ENCODE measurements at places on chromosomes 4 and X.

- no peak for DNase-seq
Observed at GRCh38 chr4:95729596-95729995, 110.3 kb upstream of the PDHA2 start.

DNA sequence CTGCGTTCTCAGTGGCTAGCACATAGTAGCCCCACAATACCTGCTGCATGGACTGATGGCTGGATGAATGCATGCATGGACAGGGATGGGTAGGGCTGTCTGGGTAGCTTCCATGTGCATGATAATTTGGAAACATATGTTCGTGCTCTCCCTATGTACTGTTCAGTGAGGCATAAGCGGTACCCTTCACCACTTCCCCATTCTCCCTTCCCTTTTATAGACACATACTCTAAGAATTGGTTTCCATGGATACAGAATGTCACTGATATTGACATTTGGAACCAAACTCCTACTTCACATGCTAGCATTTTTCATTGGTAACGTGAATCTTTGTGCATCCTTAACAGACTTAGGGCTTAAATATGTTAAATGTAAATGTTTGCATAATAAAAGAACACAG, 20.4 kb downstream of the USP46 start:
- DNase-seq: no peak

DNA sequence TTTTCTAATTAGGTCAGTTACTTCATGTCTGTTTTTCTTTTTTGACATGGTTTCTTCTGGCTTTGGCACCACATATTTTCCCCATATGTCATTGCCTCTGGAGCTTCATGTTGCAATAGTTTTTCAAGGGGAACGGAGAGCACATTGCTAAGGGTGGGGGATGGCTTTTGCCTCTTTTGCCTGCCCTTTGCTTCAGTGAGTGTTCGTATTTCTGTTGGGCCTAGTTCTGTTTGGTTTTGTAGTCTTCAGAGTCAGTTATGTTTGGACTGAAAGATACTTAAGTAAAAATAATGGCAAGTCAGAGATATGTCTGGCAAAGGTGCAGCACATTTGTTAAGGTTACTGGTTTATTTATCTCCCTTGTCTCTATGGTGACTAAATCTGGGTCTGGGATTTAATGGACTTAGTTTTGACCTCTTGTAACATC, 29.1 kb downstream of the FHL1 start:
- no peak for DNase-seq

DNA sequence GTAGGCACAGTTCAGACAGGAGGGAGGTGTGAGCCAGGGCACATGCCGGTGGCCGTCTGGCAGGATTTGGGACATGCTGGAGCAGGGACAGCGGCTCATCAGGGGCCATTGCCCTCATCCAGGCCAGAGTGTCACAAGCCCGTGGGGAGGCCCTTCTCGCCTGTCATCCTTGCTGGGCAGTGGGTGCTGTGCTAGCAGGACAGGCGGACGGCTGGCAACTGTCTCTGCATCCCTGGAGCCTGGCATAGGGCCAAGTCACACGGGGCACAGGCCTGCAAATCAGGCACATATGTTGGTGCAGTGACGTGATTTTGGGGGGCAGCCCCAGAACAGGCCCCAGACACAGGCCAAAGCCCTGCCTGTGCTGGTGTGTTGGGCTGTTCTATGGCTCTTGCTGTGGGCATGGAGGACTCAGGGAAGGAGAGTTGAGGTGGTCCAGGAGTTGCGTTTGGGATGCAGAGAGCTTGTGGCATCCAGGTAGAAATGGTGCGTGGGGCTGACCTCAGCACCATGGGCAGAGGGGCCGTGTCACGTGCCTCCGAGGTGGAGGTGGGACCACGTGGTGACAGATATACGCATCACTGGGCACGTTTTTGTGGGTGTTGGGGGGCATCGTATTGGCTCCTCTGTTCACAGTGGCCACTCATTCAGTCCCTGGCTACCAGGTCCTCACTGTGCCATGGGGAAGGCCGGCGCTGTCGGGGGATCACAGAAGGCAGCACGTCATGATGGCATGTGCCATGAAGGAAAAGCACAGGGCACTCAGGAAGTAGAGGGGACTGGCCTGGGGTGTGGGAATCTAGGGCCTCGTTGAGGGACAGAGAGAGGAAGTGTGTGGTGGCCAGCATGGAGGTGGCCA, 14.6 kb upstream of the MSANTD1 start:
- no peak for DNase-seq

DNA sequence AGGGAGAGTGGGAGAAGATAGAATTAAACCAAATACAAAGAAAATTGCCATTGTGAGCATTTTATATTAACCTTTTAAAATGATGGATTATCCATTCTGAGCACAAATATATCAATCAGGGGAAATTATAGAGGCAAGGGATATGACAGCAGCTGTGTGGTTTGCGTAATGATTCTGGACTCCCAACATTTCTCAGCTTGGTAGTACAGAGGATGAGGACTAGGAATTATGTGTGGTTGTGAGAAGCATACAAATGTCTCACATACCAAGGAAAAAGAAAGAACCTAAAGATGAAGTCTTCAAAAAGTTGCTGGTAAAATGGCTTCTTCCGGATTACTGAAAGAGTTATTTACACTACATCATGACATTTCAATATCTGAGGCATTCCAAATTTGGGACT, 674.6 kb upstream of the NR3C2 start:
- no peak for DNase-seq

- DNase-seq: no peak
Observed at GRCh38 chr4:9996319-9997110, 24.8 kb downstream of the SLC2A9 start.

DNA sequence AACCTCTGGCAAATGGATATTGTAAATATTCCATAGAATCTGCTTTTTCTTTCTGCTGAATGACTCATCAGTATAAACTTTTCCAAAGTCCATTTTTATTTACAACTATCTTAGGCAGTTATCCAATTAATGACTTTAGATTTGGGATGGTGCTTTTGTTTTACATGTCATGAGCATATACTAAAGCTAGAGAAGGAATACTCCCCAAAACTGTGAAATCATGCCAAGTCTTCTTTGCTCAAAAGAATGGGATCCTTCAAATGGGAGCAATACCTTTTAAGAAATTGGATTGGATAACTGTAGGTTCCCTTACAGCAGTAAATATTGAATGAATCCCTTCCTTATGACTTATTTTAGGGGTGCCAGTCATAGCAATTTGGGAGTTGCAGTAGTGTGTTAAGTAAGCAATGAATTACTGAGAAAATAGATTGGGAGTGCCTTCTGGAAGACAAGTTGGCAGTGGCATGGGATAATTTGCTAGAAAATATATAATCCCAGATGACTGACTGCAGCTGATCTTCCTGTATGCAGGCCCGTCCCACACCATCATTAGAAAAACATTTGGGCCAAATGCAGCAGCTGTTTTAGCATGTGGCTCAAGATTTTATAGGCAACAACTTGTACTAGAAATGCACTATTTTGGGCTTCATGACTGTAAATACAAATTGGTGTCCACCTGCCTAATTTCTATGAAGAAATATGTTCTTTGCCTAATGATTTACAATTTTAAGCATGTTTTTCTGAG, 2.8 kb downstream of the TMPRSS11D start:
- DNase-seq: no peak

DNA sequence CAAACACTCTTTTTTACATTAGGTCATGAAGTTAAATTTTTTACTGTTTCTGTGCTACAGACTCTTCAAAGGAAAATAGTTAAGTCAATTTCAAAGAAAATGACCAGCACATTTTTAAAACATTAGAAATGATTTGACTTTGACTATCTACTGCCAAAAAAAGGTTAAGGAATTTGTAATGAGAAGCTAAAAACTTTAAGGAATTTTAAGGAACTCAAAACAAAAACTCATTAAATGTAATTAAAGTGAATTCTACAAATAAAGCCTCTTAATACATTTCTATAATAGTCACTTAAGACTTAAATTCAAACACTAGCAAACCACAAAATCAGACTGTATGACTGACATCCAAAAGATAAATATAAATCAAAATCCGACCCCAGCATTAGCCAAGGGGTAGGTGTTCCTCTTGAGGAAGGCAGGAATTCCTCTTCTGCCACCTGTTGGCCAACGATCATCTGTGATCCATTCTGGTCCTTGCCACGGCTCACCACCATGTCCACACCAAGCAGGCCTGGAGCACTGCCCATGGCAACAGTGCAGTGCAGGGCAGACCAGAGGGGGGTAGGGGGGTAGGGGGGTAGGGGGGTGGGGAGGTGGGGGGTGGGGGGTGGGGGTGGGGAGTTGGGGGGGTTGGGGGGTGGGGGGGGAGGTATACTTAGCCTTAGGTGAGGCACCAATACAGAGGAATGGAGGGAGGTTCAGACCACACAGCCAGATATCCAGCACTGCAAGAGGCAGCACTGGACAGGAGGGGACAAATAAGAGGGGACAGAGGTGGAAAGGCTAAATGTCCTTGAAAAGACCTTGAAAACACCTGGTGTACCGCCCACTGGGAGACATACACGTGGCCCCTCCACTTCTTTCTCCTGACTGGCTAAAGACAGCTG, 287.4 kb downstream of the CHIC1 start:
- no peak for DNase-seq

DNA sequence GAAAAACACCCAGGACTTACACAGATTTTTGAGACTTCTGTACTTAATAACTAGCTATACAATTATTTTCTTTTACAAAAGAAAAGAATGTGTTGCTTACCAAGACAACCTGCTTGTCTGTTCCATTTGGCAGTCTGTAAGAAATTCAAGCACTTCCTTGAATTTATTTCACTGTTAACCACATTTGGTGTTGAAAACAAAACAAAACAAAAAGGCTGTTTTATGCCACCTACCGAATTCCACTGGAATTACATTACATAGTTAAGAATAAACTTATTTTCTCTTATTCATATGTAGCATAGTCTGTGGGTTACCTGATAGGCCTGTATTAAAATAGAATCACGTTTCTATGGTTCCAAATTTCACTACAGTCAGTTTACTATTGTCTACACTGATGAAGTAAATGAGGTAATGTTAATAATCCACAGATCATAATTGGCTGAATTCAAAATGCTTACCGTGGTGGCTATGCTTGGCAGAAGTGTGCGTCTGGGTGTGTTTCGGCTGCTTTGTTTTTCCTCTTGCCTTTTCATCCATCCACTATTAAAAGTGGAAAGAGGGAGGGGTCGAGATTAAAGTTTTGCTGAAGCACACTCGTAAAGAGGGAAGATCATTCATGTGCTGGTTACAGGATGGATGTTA, at the start of gene TLR1:
Gene TLR1, minus strand, starts transcription at position 138 of the 642 bp plus-strand sequence. CDS start 5,960 bp downstream, outside the sequence.
- peak; percentile 78 for DNase-seq

GRCh38 chr4:156335721-156336120, 382.1 kb upstream of the CTSO start:
- no peak for DNase-seq

DNA sequence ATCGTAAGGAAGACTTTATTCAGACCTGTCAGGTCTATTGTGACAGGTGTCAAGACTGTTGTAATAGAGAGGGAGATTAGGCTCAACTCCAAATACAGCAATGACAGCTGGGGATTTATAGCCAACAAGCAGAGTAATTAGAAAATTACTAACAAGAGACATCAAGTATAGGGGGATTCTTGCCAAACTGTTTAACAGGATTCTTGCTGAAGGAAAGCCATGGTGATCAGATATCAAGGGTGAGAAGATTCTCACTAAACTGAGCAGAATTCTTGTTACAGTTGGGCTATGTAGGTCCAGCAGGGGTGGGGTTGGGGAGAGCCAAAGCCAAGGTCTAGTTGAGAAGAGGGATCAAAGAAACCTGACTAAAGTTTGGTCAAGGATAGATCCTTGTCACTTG, 461.0 kb upstream of the GALNT7 start:
- no peak for DNase-seq

- DNase-seq: no peak
Observed at GRCh38 chr4:168868802-168869201, 141.3 kb downstream of the CBR4 start.

DNA sequence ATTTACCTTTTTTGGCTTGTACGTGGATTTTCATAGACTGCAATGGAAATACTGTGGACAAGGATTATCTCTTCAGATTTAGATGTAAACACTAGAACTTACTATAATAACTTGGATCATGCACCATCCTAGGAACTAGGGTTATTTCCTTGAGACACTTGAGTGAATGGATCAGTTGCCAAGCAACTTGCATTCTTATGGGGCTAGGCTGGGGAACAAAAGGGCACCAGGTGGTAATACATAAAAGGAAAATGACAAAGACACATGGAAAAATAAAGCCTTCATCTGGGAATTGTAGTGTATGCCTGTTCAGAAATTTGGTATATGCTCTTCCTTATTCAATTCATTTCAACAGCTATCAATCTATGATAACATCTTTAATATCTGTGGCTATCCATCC, 247.1 kb downstream of the SPRY1 start:
- DNase-seq: no peak

- no peak for DNase-seq
Observed at GRCh38 chrX:154417157-154417556, 5.8 kb downstream of the TAFAZZIN start.

- DNase-seq: no peak
Observed at GRCh38 chrX:6456196-6456595, 78.7 kb downstream of the VCX3A start.

GRCh38 chr4:159432436-159432835, 329.6 kb downstream of the RAPGEF2 start:
- no peak for DNase-seq

GRCh38 chr4:63460075-63460474, 949.2 kb downstream of the TECRL start:
- no peak for DNase-seq

DNA sequence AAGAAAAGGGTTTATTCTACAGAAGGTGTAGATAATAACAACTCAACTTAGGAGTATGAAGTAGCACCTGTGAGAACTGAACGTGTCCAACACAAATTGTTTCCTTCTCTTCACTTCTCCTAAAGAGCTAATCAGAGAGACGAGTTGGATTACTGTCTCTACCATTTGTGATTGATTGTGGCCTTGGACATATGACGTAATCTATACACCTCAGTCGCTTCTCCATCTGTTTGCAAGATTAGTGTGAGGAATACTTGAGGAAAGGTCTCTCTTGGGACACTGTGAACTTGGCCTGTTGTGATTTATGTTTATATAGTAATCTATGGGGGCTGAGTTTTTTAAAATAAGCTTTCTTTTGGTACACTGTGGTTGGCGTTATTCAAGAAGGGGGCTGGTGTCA, 182.0 kb downstream of the ZNF330 start:
- DNase-seq: no peak

GRCh38 chr4:122775987-122776836, 43.7 kb downstream of the BBS12 start:
- DNase-seq: no peak

- DNase-seq: no peak
Observed at GRCh38 chr4:100696531-100696930, 178.7 kb upstream of the EMCN start.

GRCh38 chr4:147453561-147454141, 27.2 kb upstream of the EDNRA start:
- no peak for DNase-seq

GRCh38 chr4:673349-674091, 556 bp downstream of the ATP5ME start:
- no peak for DNase-seq

All from CD8-positive, alpha-beta T cell (primary cell).